ENCODE measurements at places on chromosomes 16 and 17. TPM values are rescaled to one million over a fixed set of nuclear protein-coding genes. Genes with fewer than 3 reads are reported as not detected.
A peak's percentile ranks its signal among the peaks of the same experiment; 100 is the strongest.

DNA sequence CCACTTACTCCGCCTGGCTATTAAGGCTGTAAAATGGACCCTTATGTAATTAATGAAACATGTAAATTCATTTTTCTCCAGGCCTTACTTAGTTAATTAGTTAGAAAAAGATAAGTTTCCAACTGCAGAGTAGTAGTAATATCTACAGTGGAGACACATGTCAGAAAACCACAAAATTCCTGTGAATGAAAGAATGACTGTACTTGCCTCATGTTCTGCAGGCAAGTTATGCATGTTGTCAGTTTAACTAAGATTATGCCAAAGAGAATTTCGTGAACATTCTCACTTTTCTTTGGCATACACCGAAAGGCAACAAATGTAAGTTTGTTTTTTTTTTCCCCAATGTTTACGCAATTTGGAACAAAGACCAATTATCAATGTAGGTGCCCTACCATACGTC, 16.8 kb upstream of the CCL1 start:
- DNase-seq: no peak
- H3K4me1 ChIP-seq: no peaks in the 10 kb centered on the region
- H3K27ac ChIP-seq: no peak overlapping the region
- no peaks in the 10 kb centered on the region for H3K36me3 ChIP-seq
- H3K4me3 ChIP-seq: no peak overlapping the region
- H3K27me3 ChIP-seq: no peaks in the 10 kb centered on the region

GRCh38 chr17:74374858-74375257, 7.6 kb downstream of the GPR142 start:
- no peaks in the 10 kb centered on the region for H3K4me1 ChIP-seq
- H3K4me3 ChIP-seq: no peak overlapping the region
- H3K27ac ChIP-seq: no peak overlapping the region
- no peaks in the 10 kb centered on the region for H3K36me3 ChIP-seq
- no peak for DNase-seq

PRAC2 gene
- not detected for total RNA-seq

DNA sequence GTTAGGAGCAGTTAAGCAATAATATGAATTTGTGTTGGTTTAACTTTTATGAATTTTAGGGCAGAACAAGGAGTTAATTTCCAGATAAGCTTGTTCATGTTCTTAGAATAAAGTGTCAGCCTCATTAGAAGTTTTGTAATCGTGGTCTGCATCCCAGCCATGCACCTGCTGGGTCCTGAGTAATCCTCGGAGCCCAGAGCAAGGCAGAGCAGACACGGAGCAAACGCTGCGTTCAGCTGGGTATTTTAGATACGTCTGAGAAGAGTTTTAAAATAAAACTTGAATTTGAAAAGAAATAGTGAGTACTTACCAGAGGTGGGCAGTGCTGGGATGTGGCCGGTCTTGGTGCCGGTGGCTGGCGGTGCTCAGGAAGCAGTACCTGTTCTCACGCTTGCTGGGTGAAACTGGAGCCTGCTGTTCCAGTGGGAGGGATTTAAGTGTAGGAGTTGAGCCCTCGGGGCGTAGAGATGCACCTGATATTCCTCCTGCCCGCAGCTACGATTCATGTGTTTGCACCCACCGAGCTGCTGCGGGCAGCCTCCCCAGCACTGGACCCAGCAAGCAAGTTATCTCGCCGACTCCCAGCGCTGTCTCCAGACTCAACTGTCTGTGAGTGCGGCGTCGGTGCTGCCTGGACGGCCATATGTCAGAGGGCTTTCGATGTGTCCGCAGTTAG, at the start of gene ZNF750:
Gene ZNF750 (minus strand): TSS at position 406 of the 676 bp plus-strand sequence. CDS start 7,568 bp downstream, outside the sequence.
- H3K4me1 ChIP-seq: 0 out of 2 replicates have a peak, but pooled peaks cover 1% of the 10 kb centered on the region
- DNase-seq: no peak
- no peaks in the 10 kb centered on the region for H3K27me3 ChIP-seq
- no peak within 1 kb of the TSS for H3K4me3 ChIP-seq
- H3K36me3 ChIP-seq: peaks cover 5% of the 10 kb centered on the region

DNA sequence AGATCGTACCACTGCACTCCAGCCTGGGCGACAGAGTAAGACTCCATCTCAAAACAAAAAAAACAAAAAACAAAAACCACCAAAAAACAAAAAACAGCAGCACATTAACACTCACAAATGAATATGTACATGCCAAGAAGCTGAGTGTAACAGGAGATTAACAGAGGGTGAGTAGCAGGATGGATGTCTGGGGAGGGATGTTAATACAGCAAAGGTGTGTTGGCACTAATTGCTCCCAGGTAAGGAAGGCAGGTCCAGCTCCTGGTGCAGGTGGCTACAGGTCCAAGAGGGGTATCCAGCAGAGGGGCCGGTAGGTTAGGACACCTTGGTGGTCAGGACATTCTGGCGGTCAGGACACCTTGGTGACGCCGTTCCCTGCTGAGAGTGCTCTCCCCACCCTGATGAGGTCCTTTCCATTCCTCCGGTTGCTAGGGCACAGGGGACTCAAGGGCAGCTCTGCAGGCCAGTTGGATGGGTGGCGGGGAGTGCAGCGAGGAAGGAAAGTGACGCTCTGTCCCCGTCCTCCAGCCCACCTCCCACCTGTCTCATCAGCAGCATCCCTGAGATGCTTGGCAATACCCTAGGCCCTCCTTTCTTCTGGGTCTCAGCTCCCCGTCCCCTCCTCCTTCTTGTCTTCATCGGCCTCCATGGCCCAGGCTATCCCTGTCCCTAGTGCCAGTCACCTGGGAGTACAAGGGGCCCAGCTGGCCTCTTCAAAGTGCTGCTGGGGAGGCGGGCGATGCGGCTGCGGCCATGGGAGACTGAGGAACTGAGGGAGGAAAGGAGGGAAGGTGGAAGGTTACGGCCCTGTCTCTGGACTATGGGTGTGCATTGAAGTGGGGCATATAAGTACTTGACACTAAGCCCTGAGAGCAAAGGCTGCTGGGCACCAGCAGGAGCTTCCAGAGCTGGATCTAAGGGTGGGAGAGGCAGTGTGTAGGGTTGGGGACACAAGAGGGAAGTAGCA, 10.7 kb upstream of the GFAP start:
- no peak for DNase-seq
- H3K27me3 ChIP-seq: no peaks in the 10 kb centered on the region
- H3K4me1 ChIP-seq: peaks cover 4% of the 10 kb centered on the region
- H3K27ac ChIP-seq: no peak overlapping the region
- H3K4me3 ChIP-seq: no peak overlapping the region

DNA sequence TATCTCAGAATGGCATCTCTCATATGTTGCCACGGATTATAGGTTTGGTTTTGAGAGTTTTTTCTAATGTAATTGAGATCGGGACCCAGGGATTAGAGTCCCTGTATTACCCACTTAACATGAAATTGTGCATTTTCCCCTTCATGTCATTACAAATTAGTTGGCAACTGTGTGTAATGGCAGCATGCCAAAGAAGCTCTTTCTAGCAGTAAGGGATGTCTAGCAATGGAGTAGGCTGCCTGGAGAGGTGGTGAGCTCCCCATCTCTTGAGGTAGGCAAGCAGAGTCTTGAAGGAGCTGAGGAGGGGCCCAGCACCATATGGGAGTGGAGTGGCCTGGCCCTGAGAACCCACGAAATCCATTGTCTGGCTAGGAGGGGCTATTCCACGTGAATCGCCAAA, 10.0 kb upstream of the KATNB1 start:
- H3K27me3 ChIP-seq: no peaks in the 10 kb centered on the region
- H3K36me3 ChIP-seq: no peaks in the 10 kb centered on the region
- H3K27ac ChIP-seq: no peak overlapping the region
- no peak for DNase-seq
- H3K4me3 ChIP-seq: no peak overlapping the region

GRCh38 chr17:28645576-28645939, 600 bp upstream of the BLTP2 start:
- peaks cover 17% of the 10 kb centered on the region for H3K36me3 ChIP-seq
- no peak overlapping the region for H3K27ac ChIP-seq
- peak overlapping the region; percentile 87 for H3K4me3 ChIP-seq
- no peaks in the 10 kb centered on the region for H3K27me3 ChIP-seq

GRCh38 chr17:67528751-67529436, 151.8 kb downstream of the PITPNC1 start:
- DNase-seq: peak; percentile 88
- H3K27me3 ChIP-seq: no peaks in the 10 kb centered on the region
- no peak overlapping the region for H3K27ac ChIP-seq
- 0 out of 3 replicates have a peak overlapping the region, but pooled peaks have one; percentile 8 for H3K4me3 ChIP-seq
- H3K4me1 ChIP-seq: peaks cover 9% of the 10 kb centered on the region
- H3K36me3 ChIP-seq: peaks cover 13% of the 10 kb centered on the region

- H3K27ac ChIP-seq: no peak overlapping the region
- H3K27me3 ChIP-seq: no peaks in the 10 kb centered on the region
- no peak overlapping the region for H3K4me3 ChIP-seq
- no peaks in the 10 kb centered on the region for H3K4me1 ChIP-seq
Observed at GRCh38 chr17:30950189-30950588, 20.6 kb upstream of the RNF135 start.
